ENCODE measurements at places on chromosomes 13 and 19.

DNA sequence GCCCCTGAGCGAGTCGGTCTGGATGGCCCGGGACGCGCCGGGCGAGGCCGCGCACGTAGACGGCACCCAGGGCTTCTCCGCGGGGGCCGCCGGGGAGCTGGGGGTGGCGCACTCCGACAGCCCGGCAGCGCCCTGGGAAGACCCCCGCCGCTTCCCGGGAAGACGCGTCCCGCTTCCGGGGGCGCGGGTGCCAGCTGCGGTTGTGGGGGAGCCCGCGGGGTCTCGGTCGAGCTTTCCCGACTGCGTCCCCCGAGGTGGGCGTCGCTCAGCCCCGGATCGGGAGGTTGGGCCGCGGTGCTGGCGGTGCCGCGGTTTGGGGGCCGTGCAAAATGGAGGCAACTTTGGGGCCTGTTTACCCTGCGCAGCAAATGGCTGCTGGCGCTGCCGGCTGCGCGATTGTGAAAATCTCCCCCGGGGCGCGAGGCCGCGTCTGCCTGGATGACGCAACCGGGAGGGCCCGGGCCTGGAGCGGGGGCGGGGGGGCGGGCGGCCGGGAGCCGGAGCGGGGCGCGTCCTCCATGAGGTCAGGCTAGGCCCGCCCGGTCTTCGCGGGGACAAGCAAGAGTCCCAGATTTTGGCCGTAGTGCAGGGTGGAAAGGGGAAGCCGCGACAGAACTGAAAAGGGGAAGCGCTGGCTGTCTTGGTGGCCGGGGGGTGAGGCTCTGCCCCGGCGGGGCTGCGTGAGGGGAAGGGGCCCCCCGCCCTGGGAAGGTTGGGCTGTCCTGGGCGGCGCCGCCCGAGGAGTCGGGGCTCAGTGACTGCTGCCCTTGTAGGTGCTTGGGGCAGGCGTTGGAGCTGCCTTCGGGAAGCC, 11.3 kb downstream of the PEAK3 start:
- peak; percentile 79 for DNase-seq
- H3K4me1 ChIP-seq: peaks cover 43% of the 10 kb centered on the region
- H3K27ac ChIP-seq: peak overlapping the region; percentile 94
- peaks cover 25% of the 10 kb centered on the region for H3K36me3 ChIP-seq
- H3K27me3 ChIP-seq: no peaks in the 10 kb centered on the region

DNA sequence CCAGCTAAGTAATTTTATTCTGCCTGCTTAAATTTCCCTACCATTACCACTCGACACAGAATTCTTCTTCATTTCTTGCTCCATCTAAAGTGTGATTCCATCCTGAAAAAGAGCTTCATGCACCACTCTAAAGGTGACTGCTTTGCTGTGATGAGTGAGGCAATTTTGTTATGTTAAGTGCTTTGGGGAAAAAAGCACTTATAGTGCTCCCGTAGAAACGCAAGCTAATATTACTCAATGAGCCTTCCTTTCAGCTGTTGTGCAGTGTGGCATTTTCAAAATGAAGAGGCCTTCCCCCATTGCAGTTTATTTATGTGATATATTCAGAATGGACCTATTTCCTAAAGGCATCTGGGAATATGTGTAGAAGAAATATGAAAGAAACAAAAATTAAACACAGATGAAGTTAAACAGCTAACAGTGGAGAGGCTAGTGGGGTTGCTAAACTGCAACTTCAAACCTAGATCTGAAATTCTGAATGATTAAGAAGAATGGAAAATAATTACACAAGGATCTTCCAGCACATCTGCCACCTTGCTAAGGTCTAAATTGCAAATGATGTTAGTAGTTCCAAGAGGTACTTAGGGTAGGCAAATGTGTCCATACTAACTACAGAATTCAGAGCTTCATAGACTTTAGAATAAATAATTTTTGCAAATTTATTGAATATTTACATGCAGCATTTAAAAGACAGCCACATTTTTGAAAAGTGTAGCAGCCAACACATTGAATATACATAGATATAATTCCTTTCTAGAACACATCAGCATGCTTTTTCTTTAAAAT, 211.7 kb downstream of the DCT start:
- no peak overlapping the region for H3K4me3 ChIP-seq
- H3K36me3 ChIP-seq: no peaks in the 10 kb centered on the region
- no peaks in the 10 kb centered on the region for H3K4me1 ChIP-seq
- no peaks in the 10 kb centered on the region for H3K27me3 ChIP-seq
- no peak for DNase-seq

- no peaks in the 10 kb centered on the region for H3K4me1 ChIP-seq
- H3K27me3 ChIP-seq: peaks cover 58% of the 10 kb centered on the region
- no peak for DNase-seq
- H3K36me3 ChIP-seq: no peaks in the 10 kb centered on the region
Measured at GRCh38 chr13:76871432-76871831, 14.8 kb downstream of the KCTD12 start.

DNA sequence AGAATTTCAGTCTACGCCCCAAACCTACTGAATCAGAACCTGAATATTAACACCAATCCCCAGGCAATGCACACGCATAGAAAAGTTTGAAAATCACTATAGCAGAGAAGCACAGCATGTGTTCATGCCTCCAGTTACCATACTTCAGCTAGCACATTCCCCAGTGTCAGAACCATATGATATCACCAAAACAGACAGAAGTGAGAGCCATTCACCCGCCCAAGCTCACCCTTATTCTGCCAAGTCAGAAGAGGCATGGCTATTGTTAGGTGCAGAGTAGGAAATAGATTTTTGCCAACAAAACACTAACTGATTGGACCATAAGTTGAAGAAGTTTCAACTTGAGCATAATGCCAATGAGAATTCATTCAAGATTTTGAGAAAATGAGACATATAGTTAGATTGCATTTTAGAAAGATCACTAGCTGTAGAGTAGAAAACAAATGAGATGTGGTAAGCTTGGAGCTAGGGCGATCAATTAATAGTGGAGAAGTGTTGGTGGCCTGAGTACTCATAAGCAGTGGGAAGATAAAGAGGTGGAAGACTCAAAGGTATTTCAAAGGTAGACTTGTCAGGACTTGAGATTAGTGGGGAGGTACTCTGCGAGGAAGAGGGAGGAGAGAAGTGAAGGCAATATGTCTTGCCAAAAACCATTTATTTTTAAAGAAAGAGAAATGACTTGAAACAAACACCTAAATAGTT, 492.4 kb downstream of the SUCLA2 start:
- H3K36me3 ChIP-seq: no peaks in the 10 kb centered on the region
- H3K4me1 ChIP-seq: no peaks in the 10 kb centered on the region
- no peak for DNase-seq
- H3K27me3 ChIP-seq: no peaks in the 10 kb centered on the region

GRCh38 chr19:49857061-49857837, 6.3 kb downstream of the PTOV1 start:
- DNase-seq: no peak
- H3K4me1 ChIP-seq: peaks cover 9% of the 10 kb centered on the region
- no peak overlapping the region for H3K4me3 ChIP-seq
- H3K27ac ChIP-seq: no peak overlapping the region
- H3K27me3 ChIP-seq: peaks cover 6% of the 10 kb centered on the region

GRCh38 chr13:100381595-100382224, 206.9 kb downstream of the GGACT start:
- no peaks in the 10 kb centered on the region for H3K4me1 ChIP-seq
- DNase-seq: no peak

DNA sequence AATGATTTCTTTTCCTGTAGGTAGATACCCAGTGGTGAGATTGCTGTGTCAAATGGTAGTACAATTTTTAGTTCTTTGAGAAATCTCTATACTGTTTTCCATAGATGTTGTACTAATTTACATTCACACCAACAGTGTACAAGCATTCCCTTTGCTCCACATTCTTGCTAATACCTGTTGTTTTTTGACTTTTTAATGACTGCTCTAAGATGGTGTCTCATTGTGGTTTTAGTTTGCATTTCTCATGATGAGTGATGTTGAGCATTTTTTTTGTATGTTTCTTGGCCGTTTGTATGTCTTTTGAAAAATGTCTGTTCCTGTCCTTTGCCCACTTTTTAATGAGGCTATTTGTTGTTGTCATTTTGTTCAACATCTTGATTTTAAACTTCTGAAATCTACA, 103.3 kb downstream of the DGKH start:
- H3K27ac ChIP-seq: no peak overlapping the region
- peaks cover 9% of the 10 kb centered on the region for H3K36me3 ChIP-seq
- no peak overlapping the region for H3K4me3 ChIP-seq
- no peak for DNase-seq
- peaks cover 11% of the 10 kb centered on the region for H3K4me1 ChIP-seq
- H3K27me3 ChIP-seq: no peaks in the 10 kb centered on the region
